ENCODE measurements at places on chromosomes 2 and 18. TPM values are rescaled to one million over a fixed set of nuclear protein-coding genes. Genes with fewer than 3 reads are reported as not detected.

Gene DSC2
- not detected for total RNA-seq

Gene ALK
- not detected for total RNA-seq

Gene ARHGEF4
- 0.86 TPM for total RNA-seq

Gene SCYGR4
- not detected for total RNA-seq

Gene ARHGEF33
- 0.43 TPM for total RNA-seq

Gene EPB41L3
- total RNA-seq: 0.97 TPM

Gene DSC3
- total RNA-seq: 0.43 TPM

Gene ACADL
- not detected for total RNA-seq

Gene FTCDNL1
- 0.32 TPM for total RNA-seq

Gene CHAC2
- 5.2 TPM for total RNA-seq

Data from fibroblast of villous mesenchyme (primary cell).